ENCODE measurements at places on chromosomes 12 and 14.
A peak's percentile ranks its signal among the peaks of the same experiment; 100 is the strongest.

GRCh38 chr12:117036547-117036946 lies 62.7 kb downstream of the TESC start:
- DNase-seq: no peak

GRCh38 chr12:63845726-63846125 lies 1.2 kb downstream of the SRGAP1 start:
- no peak for DNase-seq

DNA sequence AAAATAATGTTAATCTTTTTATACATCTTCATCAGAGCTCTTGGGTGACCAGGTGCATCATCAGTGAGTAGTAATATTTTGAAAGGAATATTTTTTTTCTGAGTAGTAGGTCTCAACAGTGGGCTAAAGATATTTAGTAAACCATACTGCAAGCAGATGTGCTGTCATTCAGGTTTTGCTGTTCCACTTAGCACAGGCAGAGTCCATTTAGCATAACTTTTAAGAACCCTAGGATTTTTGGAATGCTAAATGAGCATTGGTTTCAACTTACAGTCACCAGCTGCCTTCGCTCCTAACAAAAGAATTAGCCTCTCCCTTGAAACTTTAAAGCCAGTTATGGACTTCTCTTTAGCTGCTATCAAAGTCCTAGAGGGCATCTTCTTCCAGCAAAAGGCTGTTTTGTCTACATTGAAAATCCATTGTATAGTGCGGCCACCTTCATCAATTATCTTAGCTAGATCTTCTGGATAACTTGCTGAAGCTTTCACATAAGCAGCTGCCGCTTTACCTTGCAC lies 24.6 kb downstream of the RIMKLB start:
- no peak for DNase-seq

DNA sequence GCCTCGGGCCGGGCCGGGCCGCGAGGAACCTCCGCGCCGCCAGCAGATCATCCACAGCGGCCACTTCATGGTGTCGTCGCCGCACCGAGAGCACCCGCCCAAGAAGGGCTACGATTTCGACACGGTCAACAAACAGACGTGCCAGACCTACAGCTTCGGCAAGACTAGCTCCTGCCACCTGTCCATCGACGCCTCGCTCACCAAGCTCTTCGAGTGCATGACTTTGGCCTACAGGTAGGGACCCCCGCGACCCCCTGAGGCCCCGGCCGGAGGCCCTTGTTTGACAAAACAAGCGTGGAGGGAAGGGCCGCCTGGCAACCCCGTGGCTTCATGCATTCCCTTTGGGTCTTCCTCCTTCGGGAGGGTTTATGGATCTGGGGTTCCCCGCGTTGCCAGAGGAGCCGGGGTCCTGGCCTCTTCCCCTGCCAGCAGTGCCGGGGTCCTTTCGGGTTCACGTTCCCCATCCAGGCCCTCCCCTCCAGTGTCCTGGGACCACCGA lies 526 bp downstream of the MLXIP start:
- peak; percentile 41 for DNase-seq

DNA sequence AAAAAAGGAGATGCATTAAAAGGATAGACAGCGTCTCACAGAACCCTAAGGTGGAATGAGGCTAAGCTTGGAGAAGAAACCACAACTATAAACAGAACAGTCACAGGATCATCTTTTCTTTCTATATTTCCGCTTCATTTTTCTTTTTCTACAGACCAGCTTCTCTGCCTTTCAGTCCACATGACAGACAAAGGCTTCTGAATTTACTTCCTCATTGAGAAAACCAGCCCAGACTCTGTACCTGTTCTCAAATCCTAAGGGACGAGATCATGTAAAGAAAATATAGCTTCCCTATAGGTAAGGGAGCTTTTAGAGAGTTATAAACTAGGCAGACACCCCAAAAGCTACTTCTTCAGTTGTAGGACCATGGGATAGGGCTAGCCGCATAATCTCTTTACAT lies 17.4 kb downstream of the SGPP1 start:
- no peak for DNase-seq
